ENCODE measurements at places on chromosomes 7 and 10. TPM values are rescaled to one million over a fixed set of nuclear protein-coding genes. Genes with fewer than 3 reads are reported as not detected.

The TAS2R41 gene
- total RNA-seq: not detected

The NME8 gene
- total RNA-seq: 2.1 TPM

- DNase-seq: peak; percentile 94
These were observed 3.2 kb downstream of the CDK6 start for GRCh38 chr7:92833024-92833765.

- DNase-seq: no peak
These were observed 11.2 kb downstream of the SMKR1 start for GRCh38 chr7:129513546-129513945.

- peak; percentile 64 for DNase-seq
These were observed 9.3 kb downstream of the SHH start for GRCh38 chr7:155802906-155803417.

Measured in upper lobe of right lung (tissue), 1 donor.